HuH-7 (cell line): ENCODE measurements at places on chromosomes 12 and 14.

DNA sequence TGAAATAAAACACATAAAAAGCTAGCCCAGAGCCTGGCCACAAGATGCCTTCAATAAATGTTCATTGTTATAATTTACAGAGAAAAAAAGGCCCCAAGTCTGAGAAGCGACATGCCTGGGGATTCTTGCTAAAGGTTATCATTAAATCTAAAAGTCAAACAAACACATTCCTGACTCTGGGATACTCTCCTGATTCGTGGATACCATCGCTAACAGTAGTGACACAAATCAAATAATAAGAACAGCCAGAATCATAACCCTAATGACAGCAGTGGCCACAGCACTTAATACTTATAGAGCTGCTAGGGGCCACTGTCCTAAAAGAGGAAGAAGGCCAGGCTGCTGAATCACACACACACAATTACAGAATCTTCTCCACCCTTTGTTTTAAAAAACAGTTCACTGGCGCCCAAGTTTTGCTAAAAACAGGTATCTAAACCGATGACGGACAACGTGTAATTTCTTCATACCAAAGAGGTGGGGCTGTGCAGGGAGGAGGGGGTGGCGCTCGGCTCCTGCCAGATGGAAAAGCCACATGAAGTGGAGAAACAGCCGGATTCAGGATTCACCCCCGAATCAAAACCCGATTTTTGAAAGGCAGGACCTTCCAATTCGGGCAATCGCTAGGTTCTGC is 1.2 kb downstream of the CLIP1 start:
- DNase-seq = no peak

DNA sequence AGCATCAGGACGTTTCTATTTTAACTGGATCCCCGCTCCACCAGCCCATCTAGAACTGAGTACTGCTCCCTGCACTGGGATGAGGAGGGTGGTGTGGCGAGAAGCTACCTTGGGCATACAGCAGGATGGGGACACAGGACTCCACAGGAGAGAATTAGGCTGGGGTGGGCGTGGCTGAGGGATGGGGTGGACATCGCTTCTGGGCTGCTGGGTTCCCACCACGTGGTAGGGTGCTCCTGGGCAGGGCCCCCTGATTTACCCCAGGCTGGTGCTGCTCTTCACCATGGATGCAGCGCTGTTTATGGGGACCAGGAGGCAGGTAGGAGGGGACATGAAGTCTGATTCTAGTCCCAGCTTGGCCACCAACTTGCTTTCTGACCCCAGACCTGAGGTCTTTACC is 41.9 kb downstream of the VDR start:
- no peak for DNase-seq

GRCh38 chr12:104721039-104721405 is 237.1 kb downstream of the SLC41A2 start:
- no peak for DNase-seq

- DNase-seq = no peak
Measured at GRCh38 chr14:68312884-68313610, 479.8 kb downstream of the ZFP36L1 start.
